ENCODE measurements at places on chromosomes 4 and X. TPM values are rescaled to one million over a fixed set of nuclear protein-coding genes. Genes with fewer than 3 reads are reported as not detected.

The UBQLN2 gene
- total RNA-seq, result 20.9 TPM

The GPR34 gene
- not detected for total RNA-seq

The RNF128 gene
- 5.8 TPM for total RNA-seq

The ZNF732 gene
- total RNA-seq, result not detected

The IL1RAPL1 gene
- total RNA-seq, result 2.8 TPM

The BANK1 gene
- total RNA-seq, result 2.4 TPM

The GLA gene
- total RNA-seq, result 40.8 TPM

The CPZ gene
- total RNA-seq, result not detected

The MEPE gene
- total RNA-seq, result not detected

The CABS1 gene
- total RNA-seq, result not detected

The NSG1 gene
- 0.12 TPM for total RNA-seq

The ADH1A gene
- not detected for total RNA-seq

The GRSF1 gene
- 131 TPM for total RNA-seq

The KLF8 gene
- total RNA-seq, result 1.2 TPM

The CLGN gene
- total RNA-seq, result 1.4 TPM

The CXCL5 gene
- not detected for total RNA-seq

The DCAF4L1 gene
- 0.39 TPM for total RNA-seq

The AWAT2 gene
- total RNA-seq, result not detected

The LINC00632 gene
- 0.15 TPM for total RNA-seq

The UGT2B7 gene
- total RNA-seq, result not detected

The DSPP gene
- total RNA-seq, result not detected

The PF4V1 gene
- not detected for total RNA-seq

The NUDT10 gene
- total RNA-seq, result not detected

The ARL9 gene
- total RNA-seq, result not detected

The SLC7A11 gene
- 45.8 TPM for total RNA-seq

The CXCL10 gene
- not detected for total RNA-seq

The GCNA gene
- 0.98 TPM for total RNA-seq

The HSFX4 gene
- total RNA-seq, result not detected

The RHOXF1 gene
- 0.52 TPM for total RNA-seq

The SPANXN4 gene
- total RNA-seq, result not detected

The NHSL2 gene
- 0.22 TPM for total RNA-seq

The FAM53A gene
- 1.1 TPM for total RNA-seq

The CAPN6 gene
- total RNA-seq, result 0.10 TPM

The TTC29 gene
- total RNA-seq, result not detected

The BEX5 gene
- not detected for total RNA-seq

The FAM114A1 gene
- total RNA-seq, result 35.6 TPM

The CACNA1F gene
- not detected for total RNA-seq

The AKAP14 gene
- not detected for total RNA-seq

The GLOD5 gene
- total RNA-seq, result not detected

The TAF9B gene
- 16.2 TPM for total RNA-seq

The HOPX gene
- 0.42 TPM for total RNA-seq

The XK gene
- 2.6 TPM for total RNA-seq

The ENPEP gene
- total RNA-seq, result 4.5 TPM

The PPEF1 gene
- not detected for total RNA-seq

The IBSP gene
- not detected for total RNA-seq

The MXRA5 gene
- total RNA-seq, result 0.02 TPM

The USP51 gene
- total RNA-seq, result not detected

The HTT gene
- total RNA-seq, result 37.4 TPM

The CLIC2 gene
- 0.89 TPM for total RNA-seq

The SASH3 gene
- total RNA-seq, result 0.42 TPM

The TMPRSS11D gene
- not detected for total RNA-seq

The EFHC2 gene
- not detected for total RNA-seq

The FBXO8 gene
- total RNA-seq, result 13.0 TPM

The NAP1L3 gene
- total RNA-seq, result not detected
